ENCODE measurements at places on chromosomes 5 and 9.

- DNase-seq, result no peak
Observed at GRCh38 chr5:72855821-72856220, 39.4 kb downstream of the TNPO1 start.

GRCh38 chr9:72203205-72203803 is 54.1 kb downstream of the GDA start:
- peak; percentile 41 for DNase-seq

GRCh38 chr5:61299261-61299681 is 32.8 kb upstream of the ZSWIM6 start:
- DNase-seq, result no peak

DNA sequence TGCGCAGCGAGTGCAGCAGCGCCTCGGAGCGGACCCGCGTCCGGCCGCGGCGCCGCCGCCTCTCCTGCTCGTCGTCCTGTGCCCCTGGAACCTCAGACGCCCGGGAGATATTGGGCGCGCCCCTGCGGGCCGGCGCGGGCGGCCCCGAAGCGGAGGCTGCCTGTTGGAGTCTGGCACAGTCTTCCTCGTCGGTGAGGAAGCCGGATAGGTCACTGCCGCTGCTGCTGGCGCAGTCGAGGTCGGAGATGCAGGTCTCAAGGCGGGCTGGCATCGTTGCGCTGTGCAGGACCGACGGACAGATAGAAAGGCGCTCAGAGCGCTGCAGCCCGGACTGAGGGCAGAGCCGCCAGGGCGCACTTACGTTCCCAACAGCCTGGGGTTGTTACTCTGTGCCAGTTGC is 344 bp downstream of the NEUROG1 start:
- DNase-seq, result no peak

DNA sequence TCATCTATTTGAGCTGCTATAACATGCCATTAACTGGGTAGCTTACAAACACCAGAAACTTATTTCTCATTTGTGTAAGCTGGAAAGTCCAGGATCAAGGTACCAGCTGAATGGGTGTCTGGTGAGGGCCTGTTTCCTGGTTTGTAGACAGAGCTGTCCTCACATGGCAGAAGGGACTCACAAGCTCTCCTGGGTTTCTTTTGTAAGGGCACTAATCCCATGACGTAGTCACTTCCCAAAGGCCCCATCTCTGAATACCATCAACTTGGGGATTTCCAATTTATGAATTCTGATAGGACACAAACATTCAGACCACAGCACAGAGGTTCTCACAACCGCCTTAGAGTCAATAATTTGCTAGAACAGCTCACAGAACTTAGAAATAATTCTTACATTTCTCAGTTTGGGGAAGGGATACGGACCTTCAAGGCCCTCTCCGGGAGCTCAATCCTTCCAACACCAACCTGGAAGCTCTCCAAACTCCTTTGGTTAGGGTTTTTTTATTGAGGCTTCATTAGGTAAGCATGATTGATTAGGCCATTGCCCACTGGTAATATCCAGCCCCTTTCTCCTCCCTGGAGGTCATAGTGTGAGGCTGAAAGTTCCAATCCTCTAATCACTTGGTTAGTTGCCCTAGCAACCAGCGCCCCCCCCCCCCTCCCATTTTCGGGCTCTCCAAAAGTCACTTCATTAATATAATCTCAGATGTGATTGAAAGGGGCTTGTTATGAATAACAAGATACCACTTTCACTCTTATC is 7.6 kb upstream of the DNAJA1 start:
- no peak for DNase-seq

- no peak for DNase-seq
Observed at GRCh38 chr5:157289164-157289819, 23.4 kb downstream of the CYFIP2 start.
